Posterior cingulate gyrus (tissue), 11 donors: ENCODE measurements at places on chromosomes 16 and 17.

DNA sequence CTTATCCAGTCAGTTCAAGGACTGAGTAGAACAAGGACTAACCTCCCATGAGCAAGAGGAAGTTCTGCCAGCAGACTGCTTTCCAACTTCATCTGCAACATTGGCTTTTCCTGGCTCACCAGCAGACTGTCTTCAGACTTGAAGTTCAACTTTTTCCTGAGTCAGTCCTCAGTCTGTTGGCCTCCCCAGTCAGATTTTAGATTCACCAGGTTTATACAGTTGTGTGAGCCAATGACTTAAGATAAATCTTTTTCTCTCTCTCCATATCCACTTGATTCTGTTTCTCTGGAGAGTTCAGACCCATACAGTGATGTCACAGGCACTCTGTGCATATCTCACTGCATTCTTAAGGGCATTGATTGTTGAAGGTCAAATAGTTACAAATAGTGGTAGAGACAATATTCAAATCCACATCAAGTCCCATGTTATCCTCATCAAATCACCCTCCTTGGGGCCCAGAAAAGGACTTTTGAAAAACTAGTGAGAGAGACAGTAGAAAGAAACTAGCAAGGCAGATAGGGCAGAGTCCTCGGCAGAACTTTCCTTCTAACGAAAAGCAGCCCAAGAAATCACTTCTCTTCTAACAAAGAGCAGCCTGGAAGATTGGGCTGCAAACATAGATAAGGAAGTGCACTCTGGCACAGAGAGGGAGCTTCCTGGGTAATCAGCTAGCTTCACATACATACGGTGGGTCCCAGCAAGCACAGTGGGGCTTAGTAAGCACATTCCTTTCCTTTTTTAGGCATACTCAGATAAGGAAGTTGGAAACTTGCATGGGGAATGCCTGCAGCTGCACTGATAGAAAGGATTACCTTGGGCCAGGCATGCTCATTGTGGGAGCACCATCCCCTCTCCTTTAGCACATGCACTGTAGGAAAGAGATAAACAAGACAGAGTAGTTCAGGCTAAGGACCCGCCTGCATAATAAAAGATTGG lies 132.3 kb upstream of the FAM20A start:
- DNase-seq = no peak

GRCh38 chr16:54712866-54713265 lies 217.8 kb upstream of the IRX5 start:
- DNase-seq = no peak

DNA sequence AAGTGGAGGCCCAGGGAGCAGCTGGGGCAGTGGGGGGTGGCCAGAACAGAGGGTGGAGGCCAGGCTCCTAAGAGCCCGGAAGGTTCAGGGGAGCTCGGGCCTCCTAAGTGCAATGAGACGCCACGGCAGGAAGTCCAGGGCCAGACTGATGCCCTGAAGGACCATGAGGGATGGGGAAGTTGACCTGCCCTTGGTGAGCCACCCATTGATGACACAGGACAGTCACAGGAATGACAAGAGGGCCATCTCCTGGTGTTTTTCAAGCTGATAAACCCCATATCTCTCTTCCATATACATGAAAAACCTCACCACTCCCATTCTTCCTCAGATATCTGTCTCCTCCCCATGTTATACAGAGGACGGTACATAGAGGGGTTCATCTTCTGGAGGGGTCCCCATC lies 5.8 kb upstream of the MRPL58 start:
- DNase-seq = no peak

DNA sequence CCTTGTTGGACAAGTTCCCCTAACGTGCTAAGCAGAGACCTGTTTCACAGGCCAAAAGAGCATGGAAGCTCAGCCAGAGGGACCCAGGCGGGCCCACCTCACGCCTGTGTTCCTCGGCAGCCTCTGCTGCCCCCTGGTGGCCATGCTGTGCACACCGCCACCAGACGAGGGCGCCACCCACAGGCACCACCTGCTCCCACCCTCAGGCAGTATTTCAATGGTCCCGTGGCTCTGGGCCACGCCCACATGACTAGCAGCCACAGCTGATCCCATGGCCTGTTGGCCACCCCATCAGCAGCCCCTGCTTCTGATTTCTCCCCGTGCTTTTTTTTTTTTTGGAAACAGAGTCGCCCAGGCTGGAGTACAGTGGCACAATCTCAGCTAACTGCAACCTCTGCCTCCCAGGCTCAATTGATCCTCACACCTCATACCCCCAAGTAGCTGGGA lies 18.9 kb downstream of the MPG start:
- DNase-seq = peak; percentile 79

GRCh38 chr16:1991135-1991551 lies 1.4 kb downstream of the SYNGR3 start:
- DNase-seq = no peak

- DNase-seq = no peak
Measured at GRCh38 chr16:65965628-65966027, 400.9 kb upstream of the CDH5 start.

DNA sequence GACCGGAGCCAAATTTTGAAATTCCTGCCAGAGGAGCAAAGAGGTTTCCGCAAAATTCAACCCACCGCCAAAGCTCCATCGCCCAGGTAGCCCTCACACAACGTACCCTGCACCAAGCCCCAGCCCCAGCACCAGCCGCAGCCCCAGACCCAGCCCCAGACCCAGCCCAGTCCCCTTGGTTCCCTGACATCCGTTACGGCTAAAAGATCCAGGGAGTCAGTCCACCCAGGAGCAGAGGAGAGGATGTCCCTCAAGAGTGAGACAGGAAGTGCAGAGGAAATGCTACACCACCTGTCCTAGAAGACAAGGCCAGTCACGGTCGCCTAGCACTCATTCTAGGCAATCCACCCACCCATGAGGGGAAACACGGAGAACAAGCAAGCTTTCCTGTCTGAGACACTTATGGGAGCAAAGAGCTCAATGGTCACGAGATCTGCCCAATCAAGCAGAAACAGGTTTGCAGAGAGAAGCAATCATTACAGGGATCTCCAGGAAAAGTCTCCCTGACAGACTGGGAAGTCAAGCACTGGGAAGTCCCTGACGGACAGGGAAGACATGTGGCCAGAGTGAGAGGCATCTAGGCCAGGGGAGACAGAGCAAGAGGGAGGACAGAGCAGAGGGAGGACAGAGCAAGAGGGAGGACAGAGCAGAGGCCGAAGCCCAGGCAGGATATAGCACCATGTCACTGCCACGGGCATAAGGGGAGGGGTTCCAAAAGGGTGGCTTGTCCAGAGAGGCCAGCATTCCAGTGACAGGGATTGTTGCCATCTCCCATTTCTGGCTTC lies 15.0 kb upstream of the KCNJ18 start:
- peak; percentile 3 for DNase-seq

- no peak for DNase-seq
Measured at GRCh38 chr16:21263640-21264570, 14.2 kb downstream of the CRYM start.

DNA sequence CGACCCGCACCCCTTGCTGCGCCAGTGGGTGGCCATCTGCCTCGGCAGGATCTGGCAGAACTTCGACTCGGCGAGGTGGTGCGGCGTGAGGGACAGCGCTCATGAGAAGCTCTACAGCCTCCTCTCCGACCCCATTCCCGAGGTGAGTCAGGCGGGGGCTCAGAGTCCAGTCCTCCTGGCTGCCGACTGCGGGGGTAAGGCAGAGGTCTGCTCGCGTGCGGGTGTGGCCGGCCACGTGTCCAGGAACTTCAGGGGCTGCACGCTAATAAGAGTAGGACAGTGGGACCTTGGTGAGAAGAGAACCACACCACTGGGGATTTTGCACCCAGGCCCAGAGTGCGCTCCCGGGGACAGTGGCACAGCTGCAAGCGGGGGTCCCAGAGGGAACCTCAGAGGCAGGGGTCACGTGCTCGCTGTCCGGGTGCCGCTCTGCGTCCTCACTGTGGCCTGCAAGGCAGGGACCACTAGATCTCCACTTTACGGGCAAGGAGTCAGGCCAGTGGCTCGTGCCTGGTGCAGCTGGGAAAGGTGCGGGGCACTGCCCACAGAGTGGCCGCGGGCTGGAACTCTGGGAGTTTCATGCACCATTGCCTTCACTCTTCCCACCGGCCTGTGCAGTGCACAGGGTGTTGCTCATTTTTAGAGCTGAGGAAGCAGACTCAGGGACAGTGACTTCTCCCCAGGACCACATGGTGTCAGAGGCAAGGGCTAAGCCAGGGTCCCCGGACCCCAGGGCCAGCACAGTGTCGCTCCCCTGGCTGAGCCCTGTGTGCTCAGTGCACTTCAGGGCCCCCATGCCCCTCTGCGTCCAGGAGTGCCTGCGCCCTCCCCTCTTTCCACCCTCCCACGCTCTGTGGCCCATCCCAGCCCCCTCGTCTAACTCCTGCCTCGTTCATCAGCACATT lies 107.6 kb upstream of the CHMP6 start:
- no peak for DNase-seq

- no peak for DNase-seq
Measured at GRCh38 chr17:15109608-15110007, 155.5 kb downstream of the PMP22 start.

DNA sequence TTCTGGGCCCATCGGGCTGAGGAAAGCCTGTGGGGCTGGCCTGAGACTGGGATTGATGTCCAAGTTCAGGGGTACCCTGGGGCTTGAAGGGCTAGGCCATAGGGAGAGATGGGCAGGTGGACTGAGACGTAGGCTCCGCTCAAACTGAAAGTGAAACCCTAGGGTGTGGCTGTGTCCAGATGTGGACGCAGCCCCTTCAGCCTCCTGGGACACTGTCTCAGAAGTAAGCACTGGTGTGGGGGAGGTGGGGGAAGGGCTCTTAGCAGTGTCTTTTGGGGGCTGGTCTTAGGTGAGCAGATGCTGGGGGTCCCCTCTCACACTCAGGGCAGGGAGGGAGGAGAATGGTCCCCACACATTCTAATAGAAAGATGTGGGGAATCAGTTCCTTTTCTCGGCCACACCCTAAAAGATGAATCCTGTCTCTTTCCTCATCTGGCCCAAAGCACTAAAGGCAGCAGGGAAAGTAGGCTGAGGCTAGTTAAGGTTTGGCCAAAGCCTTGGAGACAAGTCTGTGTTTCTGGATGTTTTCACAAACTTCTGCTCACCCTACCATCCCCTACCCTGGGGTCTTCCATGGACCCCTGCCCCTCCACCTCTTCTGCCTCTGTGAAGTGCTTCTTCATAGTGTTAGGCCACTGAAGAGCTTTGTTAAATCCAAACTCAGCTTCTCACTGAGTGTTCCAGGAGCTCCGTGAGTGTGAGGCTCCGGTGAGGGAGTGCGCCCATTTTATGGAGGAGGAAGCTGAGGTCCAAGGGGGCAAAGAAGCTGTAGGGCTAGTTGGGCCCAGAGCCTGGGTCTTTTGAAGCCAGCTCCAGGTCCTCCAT lies 5.6 kb downstream of the FMNL1 start:
- DNase-seq = no peak

GRCh38 chr17:2237950-2238349 lies 65.6 kb downstream of the SMG6 start:
- DNase-seq = no peak

GRCh38 chr17:76812263-76812662 lies 55.9 kb upstream of the MGAT5B start:
- DNase-seq = no peak

DNA sequence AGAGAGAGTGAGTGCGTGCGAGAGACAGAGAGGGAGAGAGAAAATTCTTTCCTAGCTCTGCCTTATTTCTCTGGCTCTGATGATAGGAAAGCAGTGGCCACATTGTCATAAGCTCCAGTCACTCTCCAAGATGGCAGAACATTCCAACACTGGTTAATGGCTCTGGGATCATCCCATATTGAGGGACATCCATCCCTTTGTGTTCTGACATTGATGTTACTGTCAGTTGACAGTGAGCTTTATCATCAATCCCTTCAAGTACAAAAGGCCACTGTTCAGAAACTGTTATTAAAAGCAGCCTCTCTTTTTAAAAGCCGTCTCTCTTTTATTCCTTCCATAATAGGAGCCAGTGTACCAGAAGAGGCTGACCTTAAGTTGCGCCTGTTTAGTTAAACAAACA lies 1084.9 kb upstream of the RBFOX1 start:
- no peak for DNase-seq

DNA sequence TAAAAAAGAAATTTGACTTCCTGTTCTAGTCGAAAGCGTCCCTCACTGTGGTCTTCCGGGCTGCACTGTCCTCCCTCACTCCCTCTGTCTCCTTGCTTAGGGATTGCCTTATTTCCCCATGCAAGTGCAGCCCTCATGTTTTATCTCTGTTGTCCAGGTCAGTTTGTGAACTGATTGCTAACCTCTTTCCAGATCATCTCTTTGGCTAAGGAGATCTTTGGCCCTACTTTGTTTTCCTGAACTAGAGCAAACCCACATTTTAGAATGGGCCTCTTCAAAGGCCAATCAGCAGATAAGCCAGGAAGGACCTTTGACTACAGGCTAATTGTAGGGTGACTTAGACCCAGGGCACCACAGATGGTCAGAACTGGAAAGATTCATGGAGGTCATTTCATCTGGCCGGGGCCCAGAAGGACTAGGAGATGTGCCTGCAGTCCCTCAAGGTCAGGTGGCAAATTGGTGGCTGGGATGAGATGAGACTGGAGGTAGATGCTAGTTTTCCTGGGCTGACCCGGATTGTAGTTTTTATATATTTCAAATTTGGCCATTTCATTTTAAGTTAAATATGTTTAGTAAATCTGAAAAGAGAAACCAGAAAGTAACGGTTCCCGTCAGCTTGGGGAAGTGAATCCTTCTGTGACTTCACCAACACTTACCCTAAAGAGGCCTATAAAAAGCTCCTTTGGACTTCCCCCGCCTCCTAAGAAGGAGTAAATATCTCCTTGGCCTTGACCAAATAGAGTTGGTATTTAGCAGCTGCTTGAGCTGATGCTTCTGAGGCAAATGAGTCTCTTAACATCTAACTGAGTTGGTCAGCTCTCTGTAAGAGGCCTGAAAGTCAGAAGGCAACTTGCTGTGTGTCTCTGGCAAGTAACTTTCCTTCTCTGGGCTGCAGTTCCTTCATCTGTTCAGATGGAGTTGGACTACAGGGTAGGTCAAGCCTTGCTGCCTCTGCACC lies 6.2 kb upstream of the SLC25A19 start:
- no peak for DNase-seq

DNA sequence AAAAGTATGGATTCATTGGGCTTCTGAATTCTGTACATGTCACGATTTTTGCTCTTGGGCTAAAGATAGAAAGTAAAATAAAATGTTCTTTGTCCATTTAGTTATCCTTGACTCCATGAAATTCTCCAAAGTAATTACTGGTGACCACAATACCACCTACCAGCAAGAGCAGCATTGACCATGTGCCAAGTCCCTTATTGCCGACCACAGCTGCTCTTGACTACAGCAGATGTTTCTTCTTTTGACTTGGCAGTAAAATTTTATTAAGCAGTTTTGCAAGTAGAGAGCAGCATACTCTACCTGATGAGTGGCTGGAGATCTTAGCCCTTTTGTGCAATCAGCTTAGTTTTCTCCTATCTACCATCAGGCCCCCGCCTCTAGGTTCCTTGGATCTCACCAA lies 152.2 kb upstream of the TBX2 start:
- DNase-seq = no peak

- DNase-seq = no peak
Measured at GRCh38 chr16:54931120-54932014, 702 bp downstream of the IRX5 start.

- no peak for DNase-seq
Measured at GRCh38 chr17:39305978-39306377, 80.2 kb upstream of the STAC2 start.

DNA sequence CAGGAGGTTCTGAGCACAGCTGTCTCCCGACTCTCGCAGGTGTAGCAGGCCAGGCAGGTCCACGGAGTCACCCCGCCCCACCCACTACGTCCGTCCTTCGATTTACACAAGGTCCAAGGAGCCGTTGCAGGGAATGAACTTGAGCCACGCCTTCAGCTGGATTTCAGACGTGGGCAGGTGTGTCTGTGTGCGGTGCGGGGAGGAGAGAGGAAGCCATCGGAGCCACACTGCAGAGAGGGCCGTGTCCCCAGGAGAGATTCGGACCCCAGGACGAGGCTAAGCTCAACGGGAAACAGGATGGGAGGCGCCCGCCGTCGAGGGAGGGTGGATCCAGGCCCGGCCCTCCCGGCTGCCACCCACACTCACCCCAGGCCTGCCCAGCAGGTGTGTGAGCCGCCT lies 50.3 kb downstream of the RPH3AL start:
- no peak for DNase-seq
